ENCODE measurements at places on chromosomes 2 and 18.

DNA sequence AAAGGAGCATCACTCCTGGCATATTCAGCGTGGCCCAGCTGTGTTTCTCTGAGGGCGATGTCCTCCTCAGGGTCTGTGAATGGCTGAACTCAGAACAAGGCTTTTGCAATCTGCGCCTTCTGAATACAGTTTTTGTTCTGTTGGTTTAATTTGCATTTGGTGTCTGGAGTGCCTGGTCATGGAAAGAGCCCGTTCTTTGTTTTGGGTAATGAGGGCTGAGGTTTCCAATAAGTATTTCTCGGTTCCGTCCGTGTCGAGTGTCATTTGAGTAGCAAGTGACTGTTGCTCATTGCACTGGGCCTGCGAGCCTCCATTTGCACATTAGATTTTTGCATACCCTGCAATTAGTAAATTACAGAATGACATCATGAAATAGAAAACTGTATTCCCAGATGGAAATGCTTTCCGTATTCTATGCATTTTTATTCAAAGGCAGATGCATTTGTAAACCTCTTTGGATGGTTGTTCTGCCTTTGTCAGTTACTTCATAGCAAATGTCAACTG is 57.3 kb downstream of the NEDD4L start:
- DNase-seq: no peak

GRCh38 chr2:236823041-236823629 is 253.5 kb downstream of the ACKR3 start:
- no peak for DNase-seq

DNA sequence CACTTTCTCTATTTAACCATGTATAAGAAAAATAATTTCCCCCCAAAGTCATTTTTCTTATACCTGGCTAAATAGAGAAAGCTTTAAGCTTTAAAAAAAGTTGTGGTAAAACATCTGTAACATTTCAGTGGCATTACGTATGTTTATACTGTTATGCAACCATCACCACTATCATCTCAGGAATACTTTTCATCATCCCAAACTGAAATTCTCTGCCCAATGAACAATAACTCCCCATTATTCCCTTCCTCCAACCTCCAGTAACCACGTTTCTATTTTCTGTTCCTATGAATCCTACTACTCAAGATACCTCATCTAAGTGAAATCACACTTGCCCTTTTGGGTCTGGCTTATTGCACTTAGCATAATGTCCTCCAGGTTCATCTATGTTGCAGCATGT is 1.7 kb upstream of the SLC3A1 start:
- no peak for DNase-seq

- no peak for DNase-seq
These were observed 531.2 kb downstream of the PIK3C3 start for GRCh38 chr18:42486271-42486670.

- peak; percentile 26 for DNase-seq
These were observed 710 bp upstream of the TMSB10 start for GRCh38 chr2:84904717-84905174.

- DNase-seq: peak; percentile 57
These were observed 8.4 kb upstream of the VAPA start for GRCh38 chr18:9905401-9905922.

DNA sequence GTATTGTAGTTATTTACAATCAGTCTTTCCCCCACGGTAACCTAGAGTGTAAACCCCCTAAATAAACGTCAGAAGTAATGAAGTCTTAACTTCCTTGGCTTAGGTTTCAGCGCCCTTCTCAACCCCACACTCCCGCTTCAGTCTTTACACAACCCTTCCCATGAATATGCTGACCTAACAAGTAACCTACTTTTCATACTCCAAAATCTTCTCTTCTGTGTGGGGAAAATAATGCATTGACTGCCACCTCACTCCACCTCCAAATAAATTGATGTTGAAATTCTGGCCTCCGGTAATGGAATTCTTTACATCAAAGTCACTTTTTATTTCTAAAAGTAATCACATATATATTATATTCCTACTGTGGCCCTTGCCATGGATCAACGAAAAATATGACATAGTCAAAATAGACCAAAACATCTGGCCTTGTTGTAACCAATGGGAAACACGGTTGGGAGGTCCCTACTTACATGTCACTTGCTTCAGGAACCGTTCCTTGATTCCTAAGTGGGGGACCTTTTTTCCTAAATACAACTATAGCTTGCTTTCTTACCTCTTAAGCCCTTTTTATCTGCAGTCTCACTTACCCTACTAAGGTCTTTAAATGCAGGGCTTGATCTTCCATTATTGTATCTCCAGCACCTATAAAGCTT is 961 bp downstream of the GEN1 start:
- no peak for DNase-seq

DNA sequence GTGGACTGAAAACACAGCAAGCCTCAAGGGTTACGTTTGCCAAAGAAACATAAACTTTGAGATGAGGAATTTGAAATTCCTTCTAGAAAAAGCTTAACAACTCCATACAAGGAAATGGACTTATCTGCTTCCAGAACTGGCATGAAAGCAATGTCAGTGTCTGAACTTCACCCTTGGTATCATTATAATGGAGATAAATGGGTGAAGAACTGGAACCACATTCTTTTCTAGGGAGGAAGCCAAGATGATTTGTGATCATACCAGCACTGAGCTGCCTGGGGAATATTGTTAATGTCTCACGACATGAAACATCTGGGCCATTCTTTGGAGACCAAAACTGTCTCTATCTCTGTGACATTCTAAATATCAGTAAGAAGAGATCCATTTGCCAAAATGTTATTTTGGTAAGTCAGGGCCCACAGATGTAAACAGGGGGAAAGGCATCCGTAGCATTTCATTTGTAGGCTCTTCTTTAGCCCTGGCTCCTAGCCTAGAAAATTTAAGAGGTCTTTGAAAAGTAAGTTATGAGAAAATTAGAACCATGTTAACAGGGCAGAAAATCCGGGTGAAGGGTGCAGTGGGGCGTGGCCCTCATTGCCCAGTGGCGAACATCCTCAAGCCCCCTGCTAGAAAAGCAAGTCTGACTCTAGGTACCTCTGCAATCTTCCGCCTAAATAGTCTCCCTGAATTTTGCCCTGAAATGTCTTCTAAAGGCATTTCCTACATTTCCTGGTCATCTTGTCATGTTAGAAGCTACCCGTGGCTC is 295.3 kb upstream of the EPAS1 start:
- DNase-seq: no peak

DNA sequence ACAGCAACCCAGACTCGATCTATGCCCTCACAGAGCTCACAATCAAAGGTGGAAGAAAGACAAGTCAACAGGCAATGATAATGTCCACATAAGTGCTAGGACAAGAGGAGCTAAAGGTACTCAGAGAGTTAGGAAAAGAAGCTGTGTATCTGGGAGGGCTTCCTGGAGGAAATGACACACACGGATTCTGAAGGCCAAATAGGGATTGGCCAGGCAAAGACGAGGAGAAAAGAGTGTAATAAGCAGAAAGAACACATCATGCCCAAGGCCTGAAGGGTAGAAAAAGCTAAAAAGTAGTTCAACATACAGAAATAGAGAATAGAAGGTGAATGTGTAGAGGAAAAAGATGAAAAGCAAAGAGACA is 36.1 kb downstream of the VIT start:
- DNase-seq: no peak

DNA sequence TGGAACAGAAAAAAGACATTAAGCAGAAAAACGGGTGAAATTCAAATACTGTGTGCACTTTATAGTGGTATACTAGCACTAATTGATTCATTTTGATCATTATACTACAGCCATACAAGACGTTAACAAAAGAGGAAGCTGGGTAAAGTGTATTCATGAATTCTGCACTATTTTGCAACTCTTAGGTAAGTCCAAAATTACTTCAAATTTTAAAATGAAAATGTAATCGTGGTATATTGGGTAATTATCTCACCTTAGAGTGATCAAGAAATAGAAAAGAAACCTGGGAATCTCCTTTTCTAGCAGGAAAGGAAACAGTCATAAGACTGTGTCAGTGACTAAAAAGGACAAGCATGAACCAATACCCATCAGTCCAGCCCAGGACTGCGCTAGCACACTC is 5.4 kb downstream of the TGFBRAP1 start:
- DNase-seq: no peak

DNA sequence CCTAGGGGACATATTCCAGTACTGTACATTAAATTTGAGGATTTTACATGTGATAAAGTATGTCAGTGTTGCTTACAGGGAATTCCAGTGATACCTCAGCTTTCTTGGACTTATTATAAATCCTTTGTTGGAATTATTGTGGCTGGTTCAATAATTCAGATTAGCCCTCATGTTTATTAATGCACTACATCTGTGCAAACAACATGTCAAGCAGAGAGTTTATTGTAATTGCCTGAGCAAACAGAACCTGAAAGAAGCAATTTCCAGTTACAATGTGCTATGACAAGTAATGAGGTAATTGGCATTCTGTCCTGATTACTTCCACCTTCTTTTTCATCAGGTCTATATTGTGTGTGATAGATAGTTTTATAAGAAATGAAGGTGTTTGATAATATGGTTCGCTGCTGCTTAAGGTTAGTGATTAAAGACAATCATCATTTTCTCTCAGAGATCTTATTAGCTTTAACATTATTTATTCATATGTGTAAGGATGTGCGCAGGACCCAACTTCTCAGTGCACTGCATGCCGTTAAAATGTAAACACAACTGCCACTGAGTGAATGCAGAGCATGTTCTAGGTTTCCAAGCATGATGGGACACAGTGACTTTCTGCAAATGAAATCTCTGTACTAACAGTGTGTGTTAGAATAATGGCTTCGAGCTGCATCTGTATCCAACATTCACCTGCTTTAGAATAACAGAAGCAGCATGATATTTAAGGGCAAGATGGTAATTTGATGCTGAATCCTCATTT is 973.7 kb upstream of the POU3F3 start:
- no peak for DNase-seq

DNA sequence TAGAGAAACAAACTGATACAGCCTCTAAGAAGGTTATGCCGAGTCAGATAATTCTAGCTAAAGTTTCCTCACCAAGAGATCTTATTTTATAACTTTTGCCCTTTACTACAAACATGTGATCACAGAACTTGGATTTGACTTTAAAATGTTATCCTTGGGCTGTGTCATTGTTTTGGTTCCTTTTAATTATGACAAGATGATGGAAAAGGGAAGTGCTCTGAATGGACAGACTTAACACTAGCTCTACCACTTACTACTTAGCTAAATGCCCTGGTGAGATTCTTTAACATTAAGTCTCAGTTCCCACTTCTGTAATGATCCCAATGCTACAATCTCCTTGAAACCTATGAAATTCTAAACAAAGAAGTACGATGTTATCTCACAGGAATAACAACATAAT is 69.9 kb downstream of the RTTN start:
- no peak for DNase-seq

- DNase-seq: no peak
These were observed 15.8 kb downstream of the ATF2 start for GRCh38 chr2:175152242-175152641.

GRCh38 chr2:136101042-136101441 is 16.9 kb downstream of the CXCR4 start:
- DNase-seq: no peak

DNA sequence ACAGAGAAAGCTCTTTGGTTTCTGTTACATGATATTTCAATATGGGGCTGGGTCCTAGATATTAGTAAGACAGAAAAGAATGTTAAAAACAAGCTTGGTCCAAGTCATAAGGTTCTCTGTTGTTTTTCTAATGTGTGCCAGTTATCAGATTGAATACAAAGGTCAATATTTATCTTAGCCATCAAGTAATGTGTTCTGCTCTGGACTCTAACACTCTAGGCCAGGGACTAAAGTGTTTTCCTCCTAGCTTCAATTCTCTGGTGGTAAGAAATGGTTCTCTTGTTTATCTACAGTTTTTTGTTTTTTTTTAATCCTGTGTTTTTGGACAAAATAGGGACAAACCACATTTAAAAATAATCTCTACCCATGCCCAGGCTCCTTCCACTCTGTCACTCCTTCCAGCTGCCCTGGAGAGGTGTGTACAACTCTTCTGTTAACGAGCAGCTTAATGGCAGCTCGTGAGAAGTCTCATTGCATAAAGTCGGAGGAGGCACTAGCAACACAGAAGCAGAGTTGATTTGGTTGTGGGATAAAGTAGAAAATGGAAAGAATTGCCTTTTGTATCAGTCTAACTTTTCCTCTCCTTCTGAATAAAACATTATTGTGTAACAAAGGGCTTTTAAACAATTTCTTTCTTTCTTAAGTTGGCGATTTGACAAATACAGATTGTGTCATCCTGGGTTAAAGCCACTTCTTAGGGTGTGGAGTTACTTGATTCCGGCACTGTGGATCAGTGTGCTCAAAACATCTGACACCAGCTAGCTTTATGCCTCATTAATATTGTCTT is 8.0 kb upstream of the SESTD1 start:
- DNase-seq: no peak

DNA sequence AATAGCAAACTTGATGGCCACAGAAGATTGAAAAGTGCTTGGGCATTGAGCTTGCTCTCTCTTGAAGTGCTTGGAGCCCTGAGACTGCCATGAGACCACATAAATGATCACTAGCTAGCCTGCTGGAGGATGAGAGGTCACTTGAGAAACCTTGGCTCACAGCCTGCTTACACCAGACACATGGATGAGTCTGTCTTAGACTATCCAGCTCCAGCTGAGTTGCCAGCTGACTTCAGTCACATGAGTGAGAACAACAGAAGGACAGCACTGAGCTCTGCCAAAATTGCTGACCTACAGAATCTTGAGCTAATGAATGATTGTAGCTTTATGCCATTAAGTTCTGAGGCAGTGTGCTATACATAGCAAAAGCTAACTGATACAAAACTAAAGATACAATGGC is 18.1 kb downstream of the NABP1 start:
- DNase-seq: peak; percentile 64
